ENCODE measurements at places on chromosomes 12 and 14.

DNA sequence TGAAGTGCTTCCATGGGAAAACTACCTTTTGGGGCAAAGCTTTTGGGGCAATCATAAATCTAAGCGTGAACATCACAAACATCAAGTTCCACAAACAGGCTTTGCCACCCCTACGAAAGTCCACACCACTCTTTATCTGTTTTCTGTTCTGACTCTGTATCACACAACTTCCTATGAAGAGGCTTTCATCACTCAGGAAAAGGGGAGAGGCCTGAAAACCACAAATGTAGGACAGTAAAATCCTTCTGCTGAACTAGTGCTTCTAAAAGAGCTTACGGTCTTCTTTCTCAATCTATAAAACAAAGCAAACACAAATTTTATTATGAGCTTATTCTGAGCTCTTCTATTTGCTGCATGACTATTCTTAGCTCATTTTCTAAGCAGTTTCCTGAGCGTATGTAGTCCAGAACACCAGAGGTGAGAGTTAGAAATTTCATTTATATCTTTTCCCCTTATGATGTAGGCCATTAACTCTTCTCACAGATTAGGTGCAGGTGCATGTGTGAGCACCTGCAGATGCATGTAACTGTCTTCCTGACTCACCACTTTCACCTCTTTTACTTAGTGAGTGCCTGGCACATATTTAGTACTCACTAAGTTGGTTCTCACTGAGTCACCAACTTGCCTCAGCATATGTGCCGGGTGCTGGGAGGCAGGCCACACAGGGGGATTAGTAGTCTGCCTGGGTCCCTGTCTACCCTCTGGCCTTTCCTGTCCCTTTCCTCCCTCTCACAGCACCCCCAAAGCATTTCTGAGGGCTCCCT lies 32.9 kb upstream of the SYCP3 start:
- DNase-seq: no peak

GRCh38 chr12:52896190-52897100 lies 8.4 kb downstream of the KRT8 start:
- no peak for DNase-seq

DNA sequence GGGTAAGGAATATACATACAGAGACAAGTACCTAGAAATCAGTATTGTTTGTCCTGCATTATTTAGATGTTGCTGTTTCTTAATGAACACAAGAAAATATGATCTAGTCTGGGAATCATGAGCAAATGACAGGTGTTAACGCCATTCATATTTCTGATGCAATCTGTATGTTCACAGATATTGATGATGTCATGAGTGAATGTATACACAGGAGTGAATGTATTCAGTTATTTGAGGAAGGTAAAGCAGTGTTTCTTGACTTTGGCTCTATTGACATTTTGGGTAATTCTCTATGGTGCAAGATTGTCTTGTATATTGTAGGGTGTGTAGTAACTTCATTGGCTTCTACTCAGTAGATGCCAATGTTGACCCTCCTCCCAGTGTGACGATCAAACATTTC lies 26.7 kb upstream of the RTL1 start:
- no peak for DNase-seq

- no peak for DNase-seq
These were observed 5.1 kb downstream of the PSMB11 start for GRCh38 chr14:23047034-23047634.

All from activated T-cell treated with anti-CD3 and anti-CD28 coated beads, Interleukin-2, amount 50 U/mL, for 72 hours (primary cell).